Large intestine (tissue), 12 donors: ENCODE measurements at places on chromosomes 16 and 17.

- no peak for DNase-seq
Observed at GRCh38 chr16:62254847-62255246, 218.6 kb upstream of the CDH8 start.

DNA sequence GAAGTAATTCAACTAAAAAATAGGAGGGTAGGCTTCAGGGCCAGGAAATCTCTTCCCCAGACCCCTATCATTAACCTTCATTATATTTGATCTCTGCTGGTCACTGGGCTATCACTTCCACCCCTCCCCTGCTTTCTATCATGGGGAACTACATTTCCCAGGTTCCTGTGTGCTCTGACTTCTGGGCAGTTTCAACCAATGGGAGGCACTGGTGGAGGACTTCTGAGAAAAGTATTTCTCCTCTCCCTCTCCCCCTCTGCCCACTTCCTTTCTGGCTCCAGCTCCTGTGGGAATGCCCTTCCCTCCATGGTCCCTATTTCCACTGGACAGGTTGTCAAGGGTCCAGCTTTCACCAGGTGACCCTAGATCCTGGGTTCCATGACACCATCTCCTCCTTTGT, 364.4 kb downstream of the C16orf95 start:
- DNase-seq: no peak

GRCh38 chr16:35754391-35755369, 2295.3 kb downstream of the TP53TG3F start:
- DNase-seq: no peak

DNA sequence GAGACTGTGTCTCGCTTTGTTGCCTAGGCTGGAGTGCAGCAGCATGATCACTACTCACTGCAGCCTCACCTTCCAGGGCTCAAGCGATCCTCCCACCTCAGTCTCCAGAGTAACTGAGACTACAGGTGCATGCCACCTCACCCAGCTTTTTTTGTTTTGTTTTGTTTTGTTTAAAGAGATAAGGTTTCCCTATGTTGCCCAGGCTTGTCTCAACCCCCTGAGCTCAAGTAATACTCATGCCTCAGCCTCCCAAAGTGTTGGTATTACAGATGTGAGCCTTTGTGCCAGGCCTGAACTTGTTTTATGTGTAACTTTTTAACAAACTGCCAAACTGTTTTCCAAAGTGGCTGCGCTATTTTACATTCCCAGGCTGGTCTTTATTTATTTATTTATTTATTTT, 41.8 kb upstream of the NUDT7 start:
- DNase-seq: no peak

DNA sequence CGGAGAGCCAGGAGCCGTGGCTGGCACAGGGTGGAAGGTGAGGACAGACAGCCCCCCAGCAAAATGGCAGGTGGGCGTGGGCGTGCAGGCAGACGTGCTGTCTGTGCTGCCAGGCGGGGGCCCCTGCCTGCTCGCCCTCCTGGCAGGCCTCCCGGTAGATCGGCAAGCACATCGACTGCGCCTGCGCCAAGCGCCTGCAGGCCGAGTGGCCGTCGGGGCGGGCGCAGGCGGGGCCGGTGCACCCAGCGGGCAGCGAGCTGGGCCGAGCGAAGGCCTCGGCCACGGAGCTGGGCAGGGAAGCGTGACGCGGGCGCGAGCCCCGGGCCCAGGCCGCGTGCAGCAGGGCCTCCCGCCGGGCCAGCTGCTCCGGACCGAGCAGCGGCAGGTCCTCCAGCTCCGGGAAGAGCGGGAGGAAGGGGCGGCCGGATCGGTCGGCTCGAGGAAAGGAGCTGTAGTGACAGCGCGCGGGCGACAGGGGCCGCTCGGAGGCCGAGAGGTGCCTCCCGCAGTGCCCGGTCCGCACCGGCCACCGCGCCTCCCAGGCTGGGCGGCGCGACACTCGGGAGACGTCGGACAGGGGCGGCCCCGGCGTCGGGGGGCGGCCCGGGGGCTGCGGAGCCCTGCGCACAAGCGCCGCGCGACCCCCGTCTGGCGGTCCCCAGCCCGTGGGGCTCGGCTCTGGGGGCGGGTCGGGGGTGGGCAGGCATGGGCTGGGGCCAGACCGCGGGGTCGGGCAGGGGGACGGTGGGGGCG, 16.9 kb downstream of the GRIN2C start:
- DNase-seq: peak; percentile 48

- DNase-seq: no peak
Observed at GRCh38 chr17:29732613-29733012, 109.9 kb upstream of the CORO6 start.

- peak; percentile 88 for DNase-seq
Observed at GRCh38 chr17:83073389-83074063, 5.9 kb upstream of the METRNL start.

- no peak for DNase-seq
Observed at GRCh38 chr16:74521691-74522090, 85.2 kb downstream of the GLG1 start.

- peak; percentile 20 for DNase-seq
Observed at GRCh38 chr16:20906341-20907255, 6.0 kb downstream of the LYRM1 start.

DNA sequence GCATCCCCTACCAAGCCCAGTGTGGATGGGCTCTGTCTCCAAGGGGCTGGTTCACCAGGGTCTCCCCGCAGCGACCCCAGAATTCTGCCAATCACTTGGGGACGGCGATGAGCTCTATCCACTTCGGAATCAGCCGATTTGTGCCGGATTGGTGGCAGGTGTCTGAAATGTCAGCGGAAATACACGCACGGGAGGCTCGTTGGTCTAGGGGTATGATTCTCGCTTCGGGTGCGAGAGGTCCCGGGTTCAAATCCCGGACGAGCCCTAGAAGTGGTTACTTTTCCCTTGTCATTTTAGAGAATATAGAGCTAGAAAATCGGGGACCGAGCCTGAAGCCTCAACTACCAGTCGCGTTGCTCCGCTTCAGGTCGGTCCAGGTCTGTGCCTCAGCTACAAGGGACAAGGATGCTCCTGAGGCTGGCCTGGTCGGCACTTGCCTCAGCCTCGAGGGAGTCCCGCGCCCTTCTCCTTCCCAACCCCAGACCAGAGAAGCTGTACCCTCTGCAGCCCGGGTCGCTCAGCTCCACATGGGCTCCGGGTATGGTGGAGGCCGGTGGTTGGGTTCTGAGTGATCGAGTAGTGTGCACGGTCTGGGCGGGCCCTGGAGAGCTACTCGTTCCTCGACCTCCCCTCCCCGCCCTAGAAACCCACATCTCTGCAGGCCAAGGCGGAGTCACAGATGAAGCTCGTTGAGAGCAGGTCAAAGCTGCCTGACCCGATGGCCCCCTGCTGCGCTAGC, 16.0 kb upstream of the OR1F1 start:
- DNase-seq: no peak

DNA sequence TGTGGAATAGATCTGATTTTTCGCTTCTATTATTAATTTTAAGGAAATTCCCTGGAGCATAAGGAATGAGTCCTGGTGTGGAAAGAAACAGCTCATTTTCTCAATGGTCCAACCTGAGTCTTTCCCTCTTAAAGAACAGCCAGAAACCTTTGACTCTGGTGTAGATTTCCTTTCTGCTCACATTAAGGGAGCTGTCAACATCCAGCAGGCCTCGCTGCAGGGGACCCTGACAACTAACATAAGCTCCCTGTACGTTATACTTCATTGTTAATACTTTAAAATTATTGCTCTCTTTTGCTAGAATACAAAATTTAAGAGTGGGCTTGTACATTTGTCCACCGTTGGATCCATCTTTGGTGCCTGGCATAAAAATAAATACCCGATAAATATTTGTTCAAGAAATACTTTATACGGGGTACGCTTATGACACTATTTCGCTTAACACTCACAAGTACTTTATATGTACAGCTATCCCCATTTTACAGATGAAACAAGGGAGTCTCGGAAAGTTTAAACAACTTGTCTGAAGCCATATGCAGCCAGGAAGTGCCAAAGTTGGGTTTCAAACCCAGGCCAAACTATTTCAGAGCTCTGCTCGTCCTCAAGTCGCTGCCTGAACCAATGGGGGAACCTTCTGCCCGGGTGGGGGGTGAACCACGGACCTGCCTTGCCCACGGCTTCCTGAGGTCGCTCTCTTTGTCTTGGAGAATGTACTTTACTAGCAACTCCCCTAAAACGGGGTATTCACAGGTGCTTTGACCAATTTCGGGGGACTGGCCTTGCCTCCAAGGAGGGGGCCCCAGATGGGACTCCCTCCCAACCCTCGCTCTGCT, 611 bp downstream of the SMARCE1 start:
- DNase-seq: peak; percentile 5

GRCh38 chr16:4247460-4247784, 5.5 kb upstream of the SRL start:
- no peak for DNase-seq

GRCh38 chr16:81367821-81368220, 53.1 kb downstream of the GAN start:
- DNase-seq: no peak

DNA sequence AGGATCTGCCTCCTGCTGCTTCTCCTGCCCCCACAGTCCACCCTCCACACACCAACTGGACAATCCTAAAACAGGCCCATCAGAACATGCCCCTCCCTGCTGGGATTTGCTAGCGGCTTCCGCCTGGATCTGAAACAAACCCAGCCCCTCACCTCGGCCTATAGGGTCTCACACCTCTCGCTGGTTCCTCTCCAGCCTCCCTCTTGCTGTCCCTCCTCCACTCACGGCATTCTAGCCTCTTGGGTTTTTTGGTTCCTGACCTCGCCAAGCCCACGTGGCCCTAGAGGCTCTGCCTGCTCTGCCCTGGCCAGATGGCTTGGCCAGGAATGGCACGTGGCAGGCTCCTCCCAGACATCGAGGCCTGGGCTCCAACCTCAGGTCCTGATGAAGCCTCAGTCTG, 15.7 kb upstream of the MTSS2 start:
- DNase-seq: no peak

DNA sequence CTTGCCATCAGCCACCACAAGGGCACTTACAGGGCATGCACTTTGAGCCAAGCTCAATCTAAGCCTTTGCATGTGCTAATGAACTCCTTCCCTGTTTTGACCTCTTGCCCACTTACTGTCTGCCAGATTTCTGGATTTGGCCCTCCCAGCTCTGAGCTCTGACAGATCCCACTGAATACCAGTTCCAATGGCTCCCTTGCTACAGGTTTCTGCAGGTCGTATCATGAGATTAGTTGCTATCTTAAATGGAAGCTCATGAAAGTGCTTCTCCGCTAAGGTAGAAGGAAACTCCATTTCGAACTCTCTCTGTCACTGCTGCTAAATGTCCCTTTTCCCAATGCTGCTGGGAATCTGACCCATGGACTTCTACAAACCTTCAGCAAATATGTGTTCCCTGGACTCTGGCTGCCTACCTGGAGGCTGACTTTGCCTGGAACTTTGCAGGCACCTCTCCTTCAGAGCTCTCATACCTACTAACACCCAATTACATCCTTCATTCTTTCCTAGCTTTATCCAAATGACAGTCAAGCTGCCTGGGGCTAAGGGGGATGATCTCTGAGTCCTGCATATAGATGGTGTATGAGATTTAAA, 23.5 kb upstream of the TOB1 start:
- DNase-seq: peak; percentile 60

DNA sequence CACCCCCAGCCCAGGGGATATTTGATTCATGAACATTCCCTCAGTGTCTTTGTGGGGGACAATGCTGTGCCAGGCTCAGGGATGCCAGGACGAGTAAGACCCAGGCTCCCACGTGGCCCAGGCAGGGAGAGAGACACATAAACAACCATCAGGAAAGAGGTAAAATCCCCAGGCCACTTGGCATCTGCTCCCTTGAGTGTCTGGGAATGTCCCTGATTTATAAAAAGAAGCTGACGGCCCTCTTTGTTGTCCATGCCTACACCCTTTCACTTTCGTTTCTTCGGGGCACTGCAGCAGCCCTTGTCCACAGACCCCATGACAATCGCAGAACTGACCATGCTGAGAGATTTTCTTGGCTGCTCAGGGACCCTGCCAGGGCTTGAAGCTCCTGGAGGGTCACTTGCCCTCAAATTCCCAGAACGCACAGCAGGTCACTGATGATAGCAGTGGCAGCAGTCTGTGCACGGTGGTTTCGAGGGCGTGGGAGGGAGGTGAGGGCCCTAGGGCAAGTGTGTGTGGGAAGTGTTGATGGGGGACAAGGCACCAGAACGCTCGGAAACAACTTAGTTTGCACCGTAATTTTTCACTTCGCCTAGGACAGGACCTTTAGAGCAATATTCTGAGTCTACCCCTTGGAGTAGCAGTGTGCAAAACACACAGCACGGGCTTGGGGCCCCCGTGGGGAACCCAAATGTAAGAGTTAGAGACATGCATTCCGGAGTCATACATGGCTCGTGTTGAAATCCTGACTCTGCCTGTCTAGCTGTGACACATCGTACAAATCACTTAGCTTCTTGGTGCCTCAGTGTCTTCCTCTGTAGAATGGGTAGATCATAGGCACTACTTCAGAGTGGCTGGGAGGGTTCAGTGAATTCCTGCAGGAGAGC, 4.7 kb downstream of the NOD2 start:
- peak; percentile 53 for DNase-seq

- DNase-seq: no peak
Observed at GRCh38 chr16:4689091-4689671, 4.2 kb upstream of the NUDT16L1 start.

DNA sequence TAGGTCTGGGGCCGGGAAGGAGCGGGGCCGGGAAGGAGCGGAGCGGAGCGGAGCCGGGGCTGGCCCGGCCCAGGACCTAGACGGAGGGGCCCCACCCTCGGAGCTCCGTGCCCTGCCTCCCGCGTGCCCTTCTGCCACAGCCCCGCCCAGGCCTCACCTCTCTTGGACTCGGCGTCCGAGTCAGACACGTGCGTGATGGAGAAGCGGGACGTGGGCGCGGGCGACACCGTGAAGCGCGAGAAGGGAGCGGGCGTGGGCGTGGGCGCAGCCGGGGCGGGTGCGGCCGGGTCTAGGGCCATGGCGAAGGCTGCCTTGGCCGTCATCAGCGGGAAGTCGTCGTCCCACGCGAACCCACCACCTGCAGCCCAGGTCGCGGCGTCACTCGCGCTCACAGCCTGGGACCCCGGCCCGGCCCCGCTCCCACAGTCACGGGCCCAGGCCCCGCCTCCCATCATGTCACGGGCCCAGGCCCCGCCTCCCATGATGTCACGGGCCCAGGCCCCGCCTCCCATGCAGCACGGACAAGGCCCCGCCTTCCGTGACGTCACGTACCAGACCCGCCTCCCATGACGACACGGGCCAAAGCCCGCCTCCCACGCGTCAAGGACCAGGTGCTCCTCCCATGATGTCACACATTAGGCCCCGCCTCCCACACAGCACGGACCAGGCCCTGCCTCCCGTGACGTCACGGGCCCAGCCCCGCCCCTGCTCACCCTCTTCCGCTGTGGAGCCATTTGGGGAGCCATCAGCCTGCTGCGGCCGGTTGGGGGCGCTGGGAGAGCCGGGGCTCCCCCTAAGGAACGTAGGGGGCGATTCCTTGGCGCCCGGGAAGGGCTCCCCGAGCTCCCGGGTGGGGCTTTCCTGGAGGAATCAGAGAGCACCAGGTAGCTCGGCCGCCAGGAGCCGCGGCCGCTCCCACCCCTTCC, 45.8 kb upstream of the PVALEF start:
- peak; percentile 74 for DNase-seq

DNA sequence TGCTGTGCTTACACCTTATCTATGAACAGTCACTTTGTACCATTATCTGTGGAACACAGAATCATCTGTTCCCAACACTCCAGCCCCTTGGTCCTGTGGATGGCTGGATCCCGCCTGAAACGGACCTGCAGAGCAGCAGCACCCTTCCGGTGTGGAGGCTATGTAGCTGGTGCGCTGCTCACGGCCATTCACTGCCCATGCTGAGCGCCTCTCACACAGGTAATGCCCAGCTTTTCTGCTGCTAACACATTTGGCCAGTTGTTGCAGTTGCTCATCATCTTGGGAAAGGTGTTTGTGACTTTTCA, 11.4 kb upstream of the PLK1 start:
- DNase-seq: no peak
